ENCODE measurements at places on chromosomes 12 and 14. TPM values are rescaled to one million over a fixed set of nuclear protein-coding genes. Genes with fewer than 3 reads are reported as not detected.

The GLIPR1L1 gene
- total RNA-seq = not detected

The KLRG1 gene
- total RNA-seq = 9.9 TPM

The TAS2R9 gene
- total RNA-seq = not detected

DNA sequence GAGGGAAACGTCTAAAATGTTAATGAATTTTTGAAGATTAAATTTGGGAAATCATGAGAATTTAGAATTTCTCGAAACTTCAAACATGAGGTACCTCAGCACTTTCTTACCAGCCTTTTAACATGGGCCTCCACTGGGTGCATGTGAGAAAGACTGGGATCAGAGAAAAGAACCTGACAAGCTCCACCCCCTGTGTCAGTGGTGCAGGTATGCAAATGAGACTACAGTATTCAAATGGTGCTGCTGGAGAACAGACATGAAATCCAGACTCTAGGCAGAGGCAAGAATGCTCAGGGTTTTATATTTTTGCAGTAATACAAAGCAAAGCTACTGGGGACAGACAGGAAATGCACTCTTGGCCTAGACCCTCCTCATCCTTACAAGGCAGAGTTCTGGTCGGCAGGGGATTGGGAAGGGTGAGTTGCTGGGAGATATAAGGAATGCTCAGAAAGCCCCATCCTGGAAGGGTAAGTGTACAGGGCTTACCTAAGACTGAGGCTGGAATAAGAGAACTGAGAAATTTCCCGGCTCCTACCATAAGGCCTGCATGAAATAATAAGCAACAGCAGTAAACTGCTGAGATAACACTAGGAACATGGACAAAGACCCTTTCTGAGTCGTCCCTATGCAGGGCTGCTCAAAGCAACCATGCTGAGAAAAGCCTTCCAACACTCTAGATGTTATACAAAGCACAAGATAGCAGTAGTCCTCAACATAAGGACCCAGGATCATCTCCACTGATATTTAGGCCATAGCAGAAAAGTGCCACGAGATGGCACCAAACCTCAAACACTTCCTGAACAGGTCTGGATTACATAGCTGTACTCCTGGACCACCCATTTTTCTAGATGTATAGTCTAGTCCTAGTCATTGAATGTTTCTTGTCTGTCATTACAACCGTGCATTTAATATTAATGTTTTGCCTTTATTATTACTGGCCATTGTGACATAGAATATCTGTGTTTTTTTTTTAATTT lies 260.8 kb downstream of the RASSF9 start:
- no peak for DNase-seq

DNA sequence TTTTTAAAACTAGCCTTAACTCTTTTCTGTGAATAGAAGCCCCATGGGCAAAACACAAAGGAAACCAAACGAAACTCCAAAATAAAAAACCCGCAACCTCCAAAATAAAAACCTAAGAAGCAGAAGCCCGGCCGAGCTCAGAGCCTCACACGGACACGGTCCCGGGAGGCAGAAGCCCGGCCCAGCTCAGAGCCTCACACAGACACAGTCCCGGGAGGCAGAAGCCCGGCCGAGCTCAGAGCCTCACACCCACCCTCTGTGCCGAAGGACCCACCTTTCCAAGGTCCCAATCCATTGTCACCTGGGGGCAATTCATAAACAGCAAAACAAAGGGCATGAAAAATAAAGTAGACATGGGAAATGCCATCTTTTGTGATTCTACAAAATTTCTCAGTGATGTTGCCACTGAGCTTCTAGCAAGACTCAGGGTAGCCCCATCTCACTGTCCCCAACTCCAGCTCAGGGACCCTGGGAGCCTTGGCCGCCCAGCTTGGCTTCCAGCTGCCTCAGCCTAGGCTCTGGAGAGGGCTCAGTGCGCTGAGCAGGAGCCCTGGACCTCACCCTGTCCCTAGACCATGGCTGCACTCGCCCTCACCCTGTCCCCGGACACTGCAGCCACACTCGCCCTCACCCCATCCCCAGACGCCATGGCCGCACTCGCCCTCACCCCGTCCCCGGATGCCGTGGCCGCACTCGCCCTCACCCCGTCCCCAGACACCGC lies 82.2 kb downstream of the GALNT9 start:
- no peak for DNase-seq

DNA sequence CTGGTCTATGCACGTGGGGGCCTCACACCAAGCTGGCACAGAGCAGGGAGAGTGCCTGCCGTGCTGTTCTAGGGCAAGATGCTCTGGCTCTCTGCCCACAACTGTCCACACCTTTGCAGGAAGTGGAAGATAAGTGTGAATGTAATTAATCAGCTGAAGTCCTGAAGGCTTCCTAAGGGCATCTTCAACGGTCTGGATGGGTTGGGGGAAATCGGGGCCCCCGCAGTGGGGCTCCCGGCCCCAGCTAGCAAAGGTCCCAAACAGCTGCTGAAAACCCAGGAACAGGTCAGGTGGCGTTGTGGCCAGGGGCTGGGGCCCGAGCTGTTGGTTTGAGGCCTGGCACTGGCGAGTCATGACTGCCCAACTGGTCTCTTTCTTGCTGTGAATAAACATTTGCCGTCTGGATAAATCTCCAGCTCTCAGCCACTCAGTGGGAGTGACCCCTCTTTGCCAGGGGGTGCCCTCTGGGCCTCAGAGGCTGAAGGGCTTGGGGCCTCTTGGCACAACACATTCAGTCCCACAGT lies 6.7 kb upstream of the SLC25A29 start:
- DNase-seq = no peak

DNA sequence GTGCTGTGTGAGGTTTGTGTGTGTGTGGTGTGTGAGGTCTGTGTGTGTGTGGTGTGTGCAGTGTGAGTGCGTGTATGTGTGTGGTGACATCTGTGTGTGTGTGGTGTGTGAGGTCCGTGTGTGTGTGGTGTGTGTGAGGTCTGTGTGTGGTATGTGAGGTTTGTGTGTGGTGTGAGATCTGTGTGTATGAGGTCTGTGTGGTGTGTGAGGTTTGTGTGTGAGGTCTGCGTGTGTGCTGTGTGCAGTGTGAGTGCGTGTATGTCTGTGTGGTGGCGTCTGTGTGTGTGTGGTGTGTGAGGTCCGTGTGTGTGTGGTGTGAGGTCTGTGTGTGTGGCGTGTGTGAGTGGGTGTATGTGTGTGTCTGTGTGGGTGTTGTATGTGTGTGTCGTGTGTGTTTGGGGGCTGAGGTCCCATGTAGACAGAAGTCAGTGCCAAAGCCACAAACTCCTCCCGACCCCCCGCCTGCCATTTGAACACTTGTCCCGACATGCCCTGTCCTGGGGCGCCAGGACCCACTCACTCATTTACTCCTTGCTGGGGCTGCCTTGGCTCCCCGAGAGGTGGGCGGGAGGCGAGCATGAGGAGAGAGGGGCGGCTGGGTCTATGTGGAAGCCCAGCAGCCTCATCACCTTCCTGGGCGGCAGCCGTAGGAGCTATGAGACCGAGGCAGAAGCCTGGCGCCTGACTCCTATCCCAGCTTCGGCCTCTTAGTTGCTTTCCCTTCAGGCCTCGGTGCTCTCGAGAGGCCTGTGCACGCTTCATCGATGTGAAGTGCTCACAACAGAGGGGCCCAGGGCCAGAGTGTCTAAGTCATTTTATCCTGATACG lies 20.5 kb downstream of the RILPL1 start:
- no peak for DNase-seq

DNA sequence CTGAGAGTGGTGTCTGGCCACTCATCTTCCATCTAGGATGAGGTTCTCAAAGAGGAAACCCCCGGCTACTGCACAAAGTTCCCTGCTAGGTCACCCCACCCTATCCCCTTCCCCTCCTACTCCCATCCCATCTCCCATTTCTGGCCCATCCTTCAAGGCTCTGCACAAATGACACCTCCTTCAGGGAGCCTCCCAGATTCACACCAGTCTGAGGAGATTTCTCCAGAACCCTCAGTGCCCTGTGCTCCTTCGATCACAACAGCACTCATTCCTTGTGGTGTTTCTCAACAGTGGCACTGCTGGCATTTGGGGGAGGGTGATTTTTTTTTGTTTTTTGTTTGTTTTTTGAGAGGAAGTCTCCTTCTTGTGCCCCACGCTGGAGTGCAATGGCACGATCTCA lies 2.9 kb downstream of the CAMKK2 start:
- DNase-seq = no peak

DNA sequence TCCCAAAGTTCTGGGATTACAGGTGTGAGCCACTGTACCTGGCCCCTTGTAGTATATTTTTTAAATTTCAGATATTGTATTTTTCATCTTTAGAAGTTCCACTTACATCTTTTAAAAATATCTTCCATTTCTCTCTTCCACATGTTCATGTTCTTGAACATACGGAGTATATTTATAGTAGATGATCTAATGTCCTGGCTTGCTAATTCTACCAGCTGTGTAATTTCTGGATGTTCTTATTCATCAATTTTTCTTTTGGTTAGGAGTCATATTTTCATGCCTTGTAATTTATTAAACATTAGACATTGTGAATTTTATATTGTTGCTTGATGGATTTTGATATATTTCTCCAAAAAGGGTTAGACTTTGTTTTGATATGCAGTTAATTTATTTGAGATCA lies 30.8 kb downstream of the NTN4 start:
- no peak for DNase-seq
